ENCODE measurements at places on chromosomes 7 and 10.

DNA sequence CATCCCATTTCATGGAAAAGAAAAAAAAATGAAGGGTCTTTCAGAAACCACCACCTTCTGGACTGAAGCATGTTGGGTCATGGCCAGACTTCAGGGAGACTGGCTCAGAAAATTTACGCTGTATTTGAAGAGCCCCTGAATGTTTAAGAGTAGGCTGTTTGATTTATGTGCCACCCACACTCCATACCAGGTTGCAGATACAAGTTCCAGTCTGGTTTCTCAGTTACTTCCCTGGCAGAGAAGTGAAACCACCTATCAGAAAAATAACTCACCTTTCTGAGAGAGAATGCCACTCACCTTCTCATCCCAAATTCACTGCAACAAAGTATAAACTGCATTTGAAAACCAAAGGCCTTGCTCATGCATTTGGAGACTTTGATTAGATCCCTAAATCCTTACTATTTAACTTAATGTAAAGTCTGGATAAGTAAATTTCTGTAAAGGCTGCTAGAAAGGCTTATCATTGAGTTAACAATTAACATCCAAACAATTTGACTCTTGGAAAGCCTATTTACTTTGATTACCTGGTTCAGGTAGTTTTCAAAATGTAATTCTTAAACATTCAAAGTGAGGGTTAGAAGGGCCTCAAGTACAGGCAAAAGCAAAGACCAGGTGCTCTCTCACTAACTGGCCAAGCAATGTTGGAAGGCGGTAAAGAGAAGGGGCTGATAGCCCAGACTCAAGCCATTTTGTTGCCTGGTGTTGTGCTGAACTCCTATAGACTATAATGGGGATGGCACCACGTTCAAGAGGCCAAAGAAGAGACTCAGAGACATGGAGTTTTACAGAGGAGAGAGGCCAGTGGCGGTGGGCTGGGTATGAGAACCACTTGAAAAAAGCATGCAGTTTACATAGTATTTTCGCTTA lies 12.8 kb upstream of the ADD3 start:
- no peak for DNase-seq

DNA sequence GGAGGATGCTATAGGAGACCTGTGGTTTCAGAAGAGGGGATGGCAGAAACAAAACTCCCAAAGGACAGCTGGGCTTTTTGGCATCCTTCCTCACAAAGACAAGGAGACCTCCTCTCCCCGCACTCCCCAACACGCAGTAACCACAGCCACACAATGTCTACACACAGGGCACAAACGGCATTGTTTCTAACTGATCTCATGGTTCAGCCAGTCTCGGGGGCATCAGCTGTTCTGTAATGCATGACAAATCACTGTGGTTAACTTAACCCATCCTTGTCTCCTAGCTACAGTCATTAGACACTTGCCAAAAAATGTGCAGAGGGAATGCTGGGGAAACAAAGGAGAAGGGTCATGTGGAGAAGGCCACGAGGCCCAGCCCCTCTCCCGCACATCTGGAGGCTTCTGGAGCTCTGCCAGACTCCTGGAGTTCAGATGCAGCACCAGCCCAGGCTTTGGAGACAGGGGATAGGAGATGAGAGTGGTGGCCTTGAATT lies 7.6 kb upstream of the ADAMTS14 start:
- DNase-seq, result peak; percentile 96

DNA sequence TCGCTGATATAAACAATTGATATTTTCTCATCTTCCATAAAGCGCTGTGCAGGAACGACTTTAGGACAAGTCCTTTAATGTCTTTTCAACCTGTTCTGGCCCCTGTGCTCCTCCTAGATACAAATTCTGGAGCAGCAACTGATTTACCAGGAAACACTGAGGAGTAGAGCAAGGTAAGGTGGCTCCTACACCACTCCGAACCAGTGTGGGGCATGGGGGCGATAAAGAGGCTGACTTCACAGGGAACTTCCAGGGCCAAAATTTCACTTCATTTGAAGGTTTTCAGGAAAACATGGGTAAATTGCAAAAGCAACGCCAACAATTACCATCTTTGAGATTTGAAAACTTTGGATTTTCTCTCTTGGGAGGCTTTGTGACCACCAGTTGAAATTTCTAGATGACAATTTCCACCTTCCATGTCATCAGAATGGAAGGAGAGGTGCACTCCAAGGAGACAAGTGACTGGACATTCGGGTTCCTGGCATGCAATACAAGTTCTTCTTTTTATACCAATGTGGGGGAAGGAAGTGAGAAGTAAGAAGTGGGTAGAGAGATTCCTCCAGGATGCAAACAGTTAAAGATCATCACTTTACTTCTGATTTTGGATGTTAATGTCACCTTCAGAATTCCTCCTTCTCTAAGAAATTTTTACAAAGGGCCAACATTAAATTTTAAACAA lies 118.5 kb downstream of the FAM107B start:
- DNase-seq, result no peak

GRCh38 chr10:29646238-29646902 lies 11.6 kb upstream of the SVIL start:
- peak; percentile 76 for DNase-seq

DNA sequence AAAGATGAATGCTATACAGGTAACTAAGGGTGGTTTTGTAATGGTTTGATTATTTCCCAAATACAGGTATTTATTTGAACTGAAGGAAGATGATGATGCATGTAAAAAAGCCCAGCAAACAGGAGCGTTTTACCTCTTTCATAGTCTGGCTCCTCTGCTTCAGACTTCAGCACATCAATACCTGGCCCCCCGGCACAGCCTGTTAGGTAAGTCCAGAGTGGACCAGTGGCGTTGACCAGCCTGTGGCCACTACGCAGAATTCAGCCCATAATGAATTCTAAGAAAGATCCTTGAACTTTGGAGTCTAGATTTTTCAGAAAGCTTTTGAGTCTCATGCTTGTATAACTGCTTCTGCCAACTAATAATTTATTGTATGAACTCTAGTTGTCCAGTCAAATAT lies 9.7 kb downstream of the NUDT13 start:
- no peak for DNase-seq

GRCh38 chr7:116355424-116355765 lies 144.1 kb upstream of the CAV2 start:
- no peak for DNase-seq

- peak; percentile 27 for DNase-seq
Measured at GRCh38 chr7:12552876-12553275, 17.6 kb upstream of the SCIN start.

DNA sequence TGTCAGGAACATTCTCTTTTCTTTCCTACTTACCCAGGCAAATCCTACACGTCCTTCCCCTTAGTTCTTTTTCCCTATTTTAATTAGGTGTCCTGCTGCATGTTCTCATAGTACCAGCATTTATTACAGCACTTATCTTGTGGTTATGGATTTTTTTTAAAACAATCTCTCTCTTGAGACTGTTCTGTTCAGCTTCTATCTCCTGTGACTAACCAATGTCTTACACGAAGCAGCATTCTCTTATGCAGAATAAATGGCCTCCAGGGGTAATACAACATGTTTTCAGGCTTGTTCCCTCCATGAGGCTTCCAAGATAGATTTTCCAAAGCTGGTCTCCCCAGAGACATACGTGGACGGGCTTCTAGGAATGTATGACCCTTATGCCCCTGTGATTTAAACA lies 1096.1 kb upstream of the CELF2 start:
- DNase-seq, result peak; percentile 27

DNA sequence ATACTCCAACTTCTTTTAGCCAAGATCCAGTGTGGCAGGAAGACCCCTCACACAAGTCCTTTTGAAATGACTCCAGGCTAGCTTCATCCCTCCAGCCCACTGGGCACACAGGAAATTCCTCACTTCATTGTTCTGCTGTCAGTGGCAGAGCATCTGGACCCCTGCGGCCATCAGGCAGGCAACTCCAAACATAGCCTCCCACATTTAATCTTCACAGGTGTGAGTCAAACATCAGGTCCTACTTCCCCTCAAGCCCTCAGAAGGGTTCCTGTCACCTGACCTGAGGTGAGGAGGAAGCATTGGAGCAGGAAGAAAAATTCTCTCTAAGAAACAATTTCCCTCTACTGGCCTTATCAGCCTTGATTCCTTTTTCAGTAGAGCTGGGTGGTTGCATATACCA lies 51.1 kb upstream of the C1GALT1 start:
- no peak for DNase-seq

DNA sequence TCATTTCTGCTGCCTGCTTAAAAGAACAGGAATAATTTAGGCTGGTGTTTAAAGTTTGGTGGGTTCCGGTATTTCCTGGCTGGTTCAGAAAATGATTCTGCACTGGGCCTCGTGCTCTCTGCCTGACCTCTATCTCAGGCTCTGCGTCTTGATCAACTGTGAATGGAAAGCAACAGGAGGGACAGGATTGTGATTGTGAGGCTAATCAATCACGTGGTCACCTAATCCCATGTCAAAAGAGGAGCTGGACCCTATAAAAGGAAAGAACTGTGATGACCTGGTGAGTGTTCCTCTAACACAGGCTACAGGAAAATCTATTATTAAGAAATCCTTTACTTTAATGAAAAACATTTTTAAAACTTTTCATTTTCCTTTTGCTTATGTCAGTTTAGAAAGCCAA lies at the start of gene DHX32:
Gene DHX32, minus strand, starts transcription at position 101 of the 400 bp plus-strand sequence. CDS start 468 bp downstream, outside the sequence.
- DNase-seq, result no peak
